Activated T-cell treated with anti-CD3 and anti-CD28 coated beads, Interleukin-2, amount 50 U/mL, for 24 hours (primary cell): ENCODE measurements at places on chromosomes 16 and 17.
A peak's percentile ranks its signal among the peaks of the same experiment; 100 is the strongest.

- no peak for DNase-seq
Observed at GRCh38 chr17:14670861-14671260, 370.0 kb downstream of the HS3ST3B1 start.

- no peak for DNase-seq
Observed at GRCh38 chr16:35302859-35303258, 1843.4 kb downstream of the TP53TG3F start.

GRCh38 chr17:41734139-41734948 lies at the start of gene HAP1:
HAP1 (minus strand) TSS chr17:41734643; CDS start chr17:41734634, 9 bp downstream.
- peak; percentile 46 for DNase-seq

GRCh38 chr16:81810361-81810760 lies 31.3 kb downstream of the PLCG2 start:
- no peak for DNase-seq

DNA sequence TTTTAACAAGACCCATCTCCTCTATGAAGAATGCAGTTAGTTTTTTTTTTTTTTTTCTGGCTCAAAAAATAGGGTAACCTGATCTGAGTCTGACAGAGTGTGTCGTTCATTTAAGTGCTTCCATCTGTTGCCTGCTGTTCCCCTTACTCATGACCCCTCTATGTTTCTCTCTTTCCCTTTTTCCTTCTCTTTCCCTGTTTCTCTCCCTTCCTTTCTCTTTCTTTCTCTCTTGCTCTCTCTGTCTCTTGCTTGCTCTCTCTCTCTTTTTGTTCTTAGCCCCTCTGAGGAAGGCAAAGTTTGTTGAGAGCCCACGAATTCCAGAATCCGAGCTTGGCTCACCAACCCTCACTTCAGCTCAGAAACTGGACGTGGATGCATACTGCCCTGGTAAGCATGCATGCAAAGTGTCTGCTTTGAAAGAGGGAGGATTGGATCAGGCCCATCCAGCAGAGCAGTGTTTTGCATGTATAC lies 185.0 kb downstream of the TANC2 start:
- DNase-seq, result no peak

DNA sequence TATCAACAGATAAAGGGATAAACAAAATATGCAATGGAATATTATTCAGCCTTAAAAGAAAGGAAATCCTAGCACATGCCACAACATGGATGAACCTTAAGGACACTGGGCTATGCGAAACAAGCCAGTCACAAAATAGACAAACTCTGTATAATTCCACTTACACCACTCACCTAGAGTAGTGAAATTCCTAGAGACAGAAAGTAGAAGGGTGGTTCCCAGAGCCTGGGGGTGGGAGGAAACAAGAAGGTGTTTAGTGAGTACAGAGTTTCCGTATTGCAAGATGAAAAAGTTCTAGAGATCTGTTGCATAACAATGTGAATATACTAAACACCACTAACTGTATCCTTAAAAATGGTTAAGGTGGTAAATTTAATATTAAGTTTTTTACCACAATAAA lies 10.0 kb downstream of the SPOP start:
- no peak for DNase-seq

GRCh38 chr17:16215002-16215272 lies 397 bp downstream of the NCOR1 start:
- DNase-seq, result no peak

DNA sequence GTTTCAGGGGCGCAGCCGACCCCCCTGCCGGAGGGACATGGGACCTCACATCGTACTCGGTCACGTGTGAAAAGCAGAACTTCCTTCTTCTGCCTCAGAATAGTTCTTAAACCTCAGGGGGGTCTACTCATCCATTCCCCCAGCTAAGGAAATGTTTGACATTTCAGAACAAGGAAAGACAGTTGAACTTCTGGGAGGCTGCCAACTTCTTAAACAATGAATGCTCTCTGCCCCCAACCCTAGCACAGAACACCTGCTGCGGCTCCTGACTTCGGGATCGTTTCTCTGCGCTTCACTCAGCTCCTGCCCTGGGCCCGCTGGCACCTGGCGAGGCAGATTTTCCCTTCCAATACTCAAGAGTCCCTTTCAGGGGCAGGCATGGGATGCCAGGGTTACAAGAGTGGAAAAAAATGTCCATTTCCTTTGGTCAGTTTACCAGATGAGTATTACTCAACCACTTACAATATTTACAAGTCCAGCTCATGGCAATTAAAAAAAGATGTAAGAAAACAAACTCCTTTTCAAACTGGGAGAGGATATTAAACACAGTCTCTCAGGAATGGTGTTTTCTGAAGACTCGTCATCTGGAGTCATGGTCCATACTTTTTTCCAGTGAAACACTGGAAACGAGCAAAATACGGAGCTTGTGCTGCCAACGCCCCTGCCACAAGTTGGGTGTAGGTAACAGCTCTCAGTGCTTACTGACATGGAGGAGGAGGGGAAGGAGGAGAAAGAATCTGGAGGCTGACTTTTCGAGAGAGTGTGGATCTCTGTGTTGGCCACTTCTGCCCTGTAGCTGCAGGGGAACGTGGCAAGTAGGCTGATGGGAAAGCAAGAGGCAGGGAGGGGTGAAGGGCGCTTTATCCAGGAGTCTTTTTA lies 235.7 kb downstream of the NTN1 start:
- no peak for DNase-seq

- no peak for DNase-seq
Observed at GRCh38 chr16:89903908-89904515, 14.7 kb upstream of the MC1R start.
